ENCODE measurements at places on chromosomes 11 and 22.

GRCh38 chr22:20136603-20136873, 4.9 kb downstream of the ZDHHC8 start:
- DNase-seq = no peak

DNA sequence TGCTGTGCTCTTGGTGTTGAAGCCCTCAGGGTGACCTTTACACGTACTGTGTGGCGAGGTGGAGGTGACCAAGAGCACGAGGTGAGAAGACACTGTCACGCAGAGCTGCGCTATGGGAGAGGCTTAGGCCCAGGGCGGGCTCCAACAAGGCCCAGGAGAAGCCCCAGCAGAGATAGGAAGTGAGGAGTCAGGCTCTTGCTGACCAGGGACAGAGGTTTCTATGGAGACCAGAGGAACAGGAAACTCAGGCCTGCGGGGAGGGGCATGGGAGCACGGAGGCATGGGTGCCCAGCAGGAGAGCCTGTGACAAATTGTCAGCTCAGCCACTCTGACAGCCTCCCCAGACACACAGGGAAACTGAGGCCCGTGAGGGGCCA, 15.8 kb downstream of the DGKZ start:
- DNase-seq = no peak

GRCh38 chr22:21031545-21032036, 770 bp downstream of the SLC7A4 start:
- no peak for DNase-seq

- DNase-seq = no peak
Observed at GRCh38 chr11:61555978-61556377, 24.9 kb downstream of the SYT7 start.

GRCh38 chr11:117807482-117808327, 10.7 kb upstream of the DSCAML1 start:
- peak; percentile 63 for DNase-seq
